Activated CD4-positive, alpha-beta T cell treated with anti-CD3 and anti-CD28 coated beads for 48 hours (primary cell): ENCODE measurements at places on chromosomes 5 and 9.
A peak's percentile ranks its signal among the peaks of the same experiment; 100 is the strongest.

DNA sequence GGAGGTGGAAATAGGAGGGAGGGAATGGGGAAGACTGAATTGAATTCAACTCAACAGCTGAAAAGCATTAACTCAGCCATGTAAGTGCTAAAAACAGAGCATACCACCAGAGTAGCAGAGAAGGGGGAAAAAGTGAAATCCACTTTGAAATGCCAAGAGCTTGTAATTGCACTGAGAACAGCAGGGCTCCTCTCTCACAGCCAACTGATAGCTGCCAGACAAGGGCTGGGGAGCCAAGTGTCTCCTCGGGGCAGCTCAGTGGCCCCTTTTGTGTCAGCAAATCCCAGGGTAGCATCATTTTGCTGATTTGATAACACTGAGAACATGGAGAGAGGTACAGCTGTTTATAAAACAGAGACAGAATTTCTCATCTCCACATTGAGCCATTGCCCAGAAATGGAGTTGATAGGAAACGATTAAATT lies 182.5 kb downstream of the FRMD3 start:
- no peak for DNase-seq

GRCh38 chr5:76388791-76389512 lies 14.1 kb upstream of the IQGAP2 start:
- no peak for DNase-seq

DNA sequence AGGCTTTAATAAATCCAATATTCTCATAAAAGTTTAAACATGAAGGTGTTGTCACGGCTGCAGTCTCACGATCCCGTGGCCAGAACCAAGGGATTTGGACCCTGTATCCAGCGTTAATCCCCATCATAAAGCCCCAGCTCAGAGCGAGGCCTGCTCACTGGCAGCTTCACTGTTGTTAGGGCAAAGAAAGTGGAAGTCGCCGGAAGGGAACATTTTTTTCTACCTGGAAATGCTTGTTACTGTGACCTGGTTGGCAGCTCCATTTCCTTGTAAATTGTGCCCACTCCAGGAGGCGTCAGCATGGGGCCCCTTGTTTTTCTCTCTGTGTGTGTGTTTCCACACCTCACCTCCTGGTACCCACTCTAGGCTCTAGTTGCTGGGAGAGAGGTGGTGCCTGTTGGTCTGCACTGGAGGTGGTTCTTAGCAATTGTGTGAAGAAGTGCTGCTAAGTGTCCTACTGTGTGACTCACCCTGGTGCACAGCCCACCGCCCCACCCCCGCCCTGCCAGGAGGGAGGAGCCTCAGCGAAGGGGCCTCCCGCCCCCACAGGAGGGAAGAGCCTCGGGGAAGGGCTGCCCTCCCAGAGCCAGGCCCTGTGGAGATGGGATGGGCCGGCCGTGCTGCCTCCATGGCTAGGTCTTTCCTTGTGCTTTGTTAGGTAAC lies 105.1 kb downstream of the EHMT1 start:
- peak; percentile 36 for DNase-seq

DNA sequence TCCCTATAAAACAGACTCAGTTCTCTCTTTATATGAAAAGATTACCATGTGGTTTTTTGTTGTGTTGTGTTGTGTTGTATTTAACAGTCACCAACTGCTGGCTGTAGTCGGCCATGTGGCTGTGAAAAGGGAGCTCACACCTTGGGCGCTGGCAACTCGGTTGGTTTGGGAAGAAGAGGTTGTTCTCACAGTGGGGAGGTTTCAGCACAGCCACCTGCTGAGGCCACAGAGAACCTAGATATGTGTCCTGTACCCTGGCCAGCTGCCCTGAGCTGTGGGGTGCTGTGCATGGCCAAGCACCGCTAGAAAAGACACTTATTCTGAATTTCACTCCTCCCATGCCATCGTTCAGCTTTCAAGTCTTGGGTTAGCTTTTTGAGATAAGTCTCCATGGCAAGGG lies 58.8 kb downstream of the SYK start:
- no peak for DNase-seq

- no peak for DNase-seq
Observed at GRCh38 chr9:85603936-85604335, 137.8 kb downstream of the AGTPBP1 start.

DNA sequence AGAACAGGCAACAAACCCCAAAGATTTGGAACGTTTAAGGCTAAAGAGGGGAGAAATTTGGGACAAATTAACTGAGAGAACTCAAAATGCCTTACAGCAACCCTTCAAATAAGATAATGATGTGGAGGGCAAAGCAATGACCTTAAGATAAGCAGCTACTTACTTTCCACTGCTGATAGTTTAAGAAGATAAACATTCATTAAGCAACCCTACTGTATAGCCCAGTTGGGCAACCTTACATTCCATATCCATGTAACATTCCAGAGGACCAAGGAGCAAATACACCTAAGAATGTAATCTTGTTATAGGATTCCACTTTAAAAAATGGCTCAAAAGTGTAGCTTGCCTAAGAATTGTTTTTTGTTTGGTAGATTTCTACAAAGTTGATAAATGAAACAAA lies 14.8 kb downstream of the ETF1 start:
- no peak for DNase-seq

GRCh38 chr5:13511442-13511841 lies 433.0 kb downstream of the DNAH5 start:
- DNase-seq = no peak

GRCh38 chr5:54644226-54644625 lies 126.7 kb downstream of the SNX18 start:
- no peak for DNase-seq

GRCh38 chr5:2021484-2022176 lies 138.9 kb upstream of the IRX4 start:
- DNase-seq = no peak

DNA sequence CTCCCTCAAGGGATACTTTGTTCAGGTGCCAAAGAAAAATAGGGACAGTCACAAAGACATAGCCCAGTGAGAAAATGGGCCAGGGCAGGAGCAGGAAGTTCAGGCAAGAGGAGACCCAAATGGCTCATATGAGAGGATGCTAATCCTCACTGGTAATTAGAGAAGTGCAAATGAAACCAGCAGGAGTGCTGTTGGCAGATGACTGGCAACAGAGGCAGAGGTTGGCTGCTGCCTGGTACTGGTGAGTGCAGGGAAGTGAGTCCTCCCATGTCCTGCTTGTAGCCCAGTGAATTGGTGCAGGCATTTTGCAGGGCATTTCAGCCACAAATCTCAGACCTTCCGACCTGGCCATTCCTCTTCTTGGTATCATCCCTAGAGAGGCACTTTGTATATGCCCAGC lies 23.5 kb downstream of the ODF2 start:
- DNase-seq = no peak

DNA sequence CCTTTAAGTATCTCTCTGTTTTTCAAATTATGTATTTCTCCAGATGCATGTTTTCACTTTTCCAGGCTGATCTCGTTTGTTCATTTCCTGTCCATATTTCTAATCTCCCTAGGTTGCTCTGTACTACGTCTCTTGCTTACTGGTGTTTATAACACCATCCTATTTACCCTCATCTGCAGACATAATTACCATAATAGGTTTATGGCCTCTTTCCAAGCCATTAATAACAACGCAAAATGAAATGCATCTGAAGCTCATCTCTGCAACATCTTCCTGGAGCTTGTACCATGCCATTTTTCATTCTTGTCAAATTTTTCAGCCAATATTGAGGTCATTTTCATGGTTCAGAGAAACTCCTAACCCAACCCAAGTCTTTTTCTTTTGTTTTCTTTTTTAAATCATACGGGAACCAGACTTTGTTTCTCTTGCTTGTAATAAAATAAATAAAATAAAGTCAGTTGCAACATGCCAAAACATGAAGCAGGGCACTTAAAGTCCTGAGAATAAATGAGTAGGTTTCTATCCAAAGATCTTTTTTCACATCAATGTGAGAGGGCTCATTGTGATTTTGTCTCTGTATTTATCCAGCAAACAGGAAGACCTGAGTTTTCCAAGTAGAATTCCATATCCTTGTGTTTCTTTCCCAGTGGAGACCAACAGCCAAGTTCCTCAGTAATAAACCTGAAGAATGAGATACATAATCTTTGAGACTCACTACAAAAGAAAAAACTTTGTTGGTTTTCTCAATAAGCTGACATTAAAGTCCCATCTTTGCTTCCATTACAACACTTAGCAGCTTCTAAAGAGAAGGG lies 37.0 kb downstream of the DPYSL3 start:
- no peak for DNase-seq

GRCh38 chr5:133753856-133754255 lies 141.5 kb upstream of the FSTL4 start:
- no peak for DNase-seq

DNA sequence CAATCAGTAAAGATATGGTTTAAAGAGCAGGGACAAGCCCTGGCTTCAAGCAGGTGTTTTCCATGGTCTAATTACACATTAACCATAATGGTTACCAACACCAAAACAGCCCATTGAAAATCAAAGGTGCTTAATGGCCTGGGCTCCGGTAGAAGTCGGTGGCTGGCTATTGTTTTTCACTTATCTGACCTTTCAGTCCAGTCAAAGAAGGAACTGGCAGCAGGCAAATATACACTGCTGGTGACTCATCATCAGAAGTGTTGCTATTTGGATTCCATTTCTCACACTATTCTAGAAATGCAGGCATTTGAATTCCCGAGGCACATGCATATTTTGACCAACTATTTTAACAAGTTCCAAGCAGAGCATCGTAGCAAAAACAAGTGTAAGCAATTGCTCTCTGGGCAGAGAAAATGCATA lies 26.3 kb upstream of the GABRP start:
- DNase-seq = no peak

DNA sequence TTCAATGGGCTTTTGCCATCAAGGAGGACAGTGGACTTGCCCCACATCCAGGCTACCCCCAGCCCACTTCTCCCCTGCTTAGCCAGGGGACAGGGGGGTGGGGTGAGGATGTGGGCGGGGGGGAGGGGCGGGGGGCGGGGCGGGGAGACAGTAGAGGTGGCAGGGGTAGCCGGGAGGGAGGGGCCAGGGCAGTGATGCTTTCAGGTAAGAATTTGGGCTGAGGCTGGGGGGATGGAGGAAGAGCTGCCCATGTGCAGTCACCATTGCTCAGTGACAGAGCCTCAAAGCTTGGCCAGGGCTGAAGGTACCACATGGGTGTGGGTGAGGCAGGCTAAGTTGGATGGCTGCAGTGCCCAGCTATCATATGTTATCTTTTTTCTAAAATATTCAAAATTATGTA lies 40.7 kb upstream of the HNRNPA0 start:
- no peak for DNase-seq

- DNase-seq = no peak
Observed at GRCh38 chr9:32915802-32916201, 85.6 kb downstream of the APTX start.

DNA sequence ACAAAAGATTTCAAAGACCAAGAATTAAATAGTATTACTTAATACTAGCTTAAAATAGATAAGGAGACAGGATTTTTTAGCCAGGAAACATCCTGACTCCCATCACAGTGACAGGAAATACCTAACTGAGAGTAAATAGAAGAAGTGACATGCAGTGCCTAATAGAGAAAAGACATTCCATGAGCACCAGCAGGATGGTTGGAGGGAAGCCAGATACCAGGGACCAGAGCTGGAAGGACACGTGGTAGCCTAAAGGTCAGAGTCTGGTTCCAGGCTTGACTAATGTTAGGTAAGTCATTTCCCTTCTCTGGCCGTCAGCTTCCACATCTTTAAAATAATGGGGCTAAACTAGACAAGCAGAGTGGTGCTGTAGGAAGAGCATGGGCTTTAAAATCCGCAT lies 41.6 kb downstream of the CDK5RAP2 start:
- no peak for DNase-seq

DNA sequence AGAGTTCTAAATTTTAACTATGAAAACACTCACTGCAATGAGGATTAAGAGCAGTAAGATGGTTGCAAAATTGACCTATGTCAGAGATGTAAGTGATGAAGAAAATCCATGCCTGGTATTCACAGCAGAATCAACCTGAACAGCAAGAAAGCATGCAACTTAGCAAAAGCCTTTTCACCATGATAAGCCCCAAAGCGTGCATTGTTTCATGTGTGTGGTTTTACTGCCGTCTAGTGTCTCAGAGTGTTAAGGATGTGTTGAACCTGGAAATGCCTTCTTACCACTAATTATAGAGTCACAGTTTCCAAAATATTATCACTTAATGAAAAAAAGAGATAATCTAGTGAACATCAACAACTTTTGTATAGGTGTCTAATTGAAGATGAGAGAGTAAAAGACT lies 415.2 kb upstream of the TRPC7 start:
- no peak for DNase-seq

- DNase-seq = no peak
Observed at GRCh38 chr5:94941122-94941755, 322.8 kb downstream of the SLF1 start.

GRCh38 chr9:117718085-117718484 lies 13.9 kb downstream of the TLR4 start:
- no peak for DNase-seq

GRCh38 chr9:38287420-38287985 lies 105.0 kb upstream of the ALDH1B1 start:
- DNase-seq = peak; percentile 6

GRCh38 chr5:133238426-133239205 lies 186.8 kb downstream of the HSPA4 start:
- no peak for DNase-seq

- no peak for DNase-seq
Observed at GRCh38 chr5:159104759-159105144, 5.0 kb upstream of the EBF1 start.

DNA sequence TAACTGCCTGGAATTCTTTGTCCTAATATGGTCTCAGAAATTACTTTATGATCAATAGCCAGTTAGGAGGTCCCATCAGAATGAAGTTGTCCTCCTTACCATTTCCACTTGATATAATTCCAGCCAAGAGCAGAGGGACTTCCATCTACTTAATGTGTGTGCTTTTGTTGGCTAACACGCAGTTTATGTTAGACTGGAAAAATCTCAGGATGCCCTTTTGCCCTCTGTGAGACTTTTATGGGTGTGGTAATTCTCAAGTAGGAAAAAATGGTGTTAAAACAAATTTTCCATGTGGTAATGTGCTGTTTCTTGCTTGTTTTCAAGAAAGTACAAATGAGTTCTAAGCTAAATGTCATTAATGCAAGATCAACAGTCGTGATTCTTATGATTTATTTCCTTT lies 327.1 kb downstream of the MTRR start:
- no peak for DNase-seq

- DNase-seq = no peak
Observed at GRCh38 chr5:32687499-32687831, 23.7 kb upstream of the NPR3 start.

DNA sequence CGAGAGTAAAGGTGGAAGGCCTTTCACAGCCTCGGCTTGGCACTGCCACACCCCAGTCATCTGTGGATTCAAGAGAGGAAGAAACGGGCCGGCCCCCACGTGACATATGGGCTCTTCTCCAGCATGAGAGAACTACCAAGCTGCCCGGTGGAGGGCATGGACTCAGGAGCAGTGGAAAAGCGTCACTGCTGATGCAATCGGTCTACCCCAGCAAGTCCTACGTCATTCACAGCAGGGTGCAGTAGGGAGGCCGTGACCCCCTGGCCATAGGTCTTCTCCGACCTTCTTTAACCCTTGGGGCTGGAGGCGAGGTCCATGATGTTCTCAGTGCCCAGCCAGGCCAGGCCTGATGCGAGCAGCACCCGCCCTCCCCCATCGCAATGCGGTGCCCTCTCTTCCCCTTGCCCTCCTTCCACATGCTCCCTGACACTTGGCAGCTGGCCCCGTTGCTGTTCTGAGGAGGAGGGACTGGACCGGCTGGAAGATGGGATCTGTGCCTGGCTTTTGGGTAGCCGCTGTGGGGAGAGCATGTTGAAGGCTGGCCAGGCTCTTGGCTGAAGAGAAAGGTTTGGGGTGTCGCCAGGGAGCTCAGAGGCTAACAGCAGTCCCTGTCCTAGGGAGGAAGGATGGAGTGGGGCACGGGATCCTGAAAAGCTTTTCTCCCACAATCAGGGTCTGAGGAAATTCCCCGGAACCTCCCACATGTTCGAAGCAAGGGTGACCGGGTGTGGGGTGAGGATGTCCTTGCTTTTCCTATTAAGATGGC lies 89.8 kb downstream of the LIFR start:
- no peak for DNase-seq
